Activated gamma-delta T cell treated with anti-CD3 and anti-CD28 coated beads, Interleukin-2, amount 50 U/mL, for 16 hours (primary cell): ENCODE measurements at places on chromosomes 7 and 10.

DNA sequence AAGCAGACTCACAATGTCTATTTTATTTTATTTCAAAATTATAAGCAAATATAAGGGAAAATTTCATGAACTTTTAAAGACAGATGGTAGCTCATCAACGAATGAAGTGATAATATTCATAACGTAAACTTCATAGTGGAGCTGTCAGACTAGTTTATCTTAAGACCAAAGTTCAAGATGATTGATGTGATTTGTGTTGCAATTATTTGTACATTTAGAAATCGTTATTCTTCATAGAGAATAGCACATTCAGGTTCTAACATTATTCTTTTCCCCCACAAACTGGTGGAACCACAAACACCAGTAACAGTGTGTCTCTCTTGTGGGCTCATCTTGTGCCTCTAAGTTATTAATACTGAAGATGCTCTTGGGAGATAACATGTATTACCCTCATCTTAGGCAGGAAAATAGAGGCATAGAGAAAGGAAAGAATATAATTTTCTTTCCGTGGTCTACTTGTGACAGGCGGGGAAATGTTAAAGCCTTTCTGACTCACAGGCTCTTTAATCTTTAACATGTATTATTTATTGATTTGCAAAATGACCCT lies 37.0 kb downstream of the CCSER2 start:
- DNase-seq: no peak

DNA sequence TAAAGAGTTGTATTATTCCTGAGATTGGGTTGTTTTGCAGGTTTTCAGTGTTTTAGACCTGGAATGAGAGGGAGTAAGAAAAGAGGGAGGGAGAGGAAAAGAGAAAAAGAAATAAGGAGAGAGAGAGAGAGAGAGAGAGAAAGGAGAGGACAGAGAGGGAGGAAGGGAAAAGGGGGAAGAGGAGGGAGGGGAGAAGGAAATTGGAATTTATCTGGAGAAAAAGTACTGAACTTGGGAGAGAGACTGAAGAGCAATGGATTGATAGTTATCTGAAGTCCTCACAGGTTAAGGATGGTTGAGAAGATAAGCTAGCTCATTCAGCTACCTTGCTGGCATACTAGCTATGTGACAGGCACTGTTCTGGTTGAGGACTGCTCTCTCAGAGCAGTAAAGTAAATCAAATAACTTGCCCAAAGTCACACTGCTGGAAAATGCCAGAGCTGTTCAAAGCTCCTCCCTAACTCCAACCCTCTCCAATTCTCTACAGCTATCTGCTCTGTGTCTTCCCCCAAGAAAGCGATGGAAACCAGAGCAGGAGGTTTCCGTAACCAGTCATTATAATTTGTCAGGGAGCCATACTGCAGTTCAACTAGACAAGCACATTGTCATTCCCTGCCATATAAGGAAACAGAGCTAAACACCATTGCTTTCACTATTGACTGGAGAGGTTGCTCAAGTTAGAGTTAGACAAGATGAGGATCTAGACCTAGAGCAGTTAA lies 10.7 kb downstream of the CALD1 start:
- no peak for DNase-seq

DNA sequence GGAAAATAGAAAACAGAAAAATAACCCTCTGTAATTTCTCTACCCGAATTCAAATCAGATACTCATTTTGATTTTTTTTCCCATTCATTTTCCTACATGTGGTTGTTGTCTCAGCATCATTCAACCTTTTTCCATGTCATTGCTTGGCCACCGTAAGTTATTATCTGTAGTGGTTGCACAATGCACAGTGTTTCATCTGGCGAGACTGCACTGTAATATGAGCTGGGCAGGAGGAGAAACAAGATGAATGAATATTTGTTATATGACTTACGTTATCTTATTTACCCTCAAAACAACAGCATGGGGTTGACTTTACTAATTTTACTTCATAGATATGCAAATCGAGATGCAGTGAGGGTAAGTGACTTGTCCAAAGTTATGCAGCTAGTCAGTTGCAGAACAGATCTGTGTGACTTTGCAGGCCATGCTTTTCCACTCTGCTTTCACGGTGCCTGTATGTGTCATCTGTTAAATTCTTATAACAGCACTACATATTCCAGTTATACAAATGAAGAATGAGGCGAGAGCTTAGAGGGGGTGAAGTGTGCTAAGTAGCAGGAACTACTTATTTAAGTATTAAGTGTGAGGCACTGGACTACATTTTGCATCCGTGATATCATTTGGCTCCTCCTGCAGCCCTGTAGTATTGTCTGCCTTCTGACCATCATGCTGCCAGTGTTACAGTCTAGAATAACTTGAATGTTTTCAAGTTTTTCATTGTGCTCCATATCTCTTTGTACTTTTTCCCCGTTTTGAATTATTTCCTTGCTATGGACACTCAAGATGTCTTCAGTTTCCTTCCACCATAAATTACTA lies 56.7 kb downstream of the ZMYND11 start:
- no peak for DNase-seq

GRCh38 chr7:6435486-6436384 lies 12.0 kb downstream of the DAGLB start:
- DNase-seq: peak; percentile 82

- DNase-seq: no peak
Observed at GRCh38 chr10:15182540-15183207, 14.2 kb upstream of the NMT2 start.

GRCh38 chr7:150942001-150942590 lies 36.0 kb downstream of the KCNH2 start:
- DNase-seq: no peak

GRCh38 chr10:95246582-95247051 lies 44.2 kb downstream of the PDLIM1 start:
- peak; percentile 60 for DNase-seq

DNA sequence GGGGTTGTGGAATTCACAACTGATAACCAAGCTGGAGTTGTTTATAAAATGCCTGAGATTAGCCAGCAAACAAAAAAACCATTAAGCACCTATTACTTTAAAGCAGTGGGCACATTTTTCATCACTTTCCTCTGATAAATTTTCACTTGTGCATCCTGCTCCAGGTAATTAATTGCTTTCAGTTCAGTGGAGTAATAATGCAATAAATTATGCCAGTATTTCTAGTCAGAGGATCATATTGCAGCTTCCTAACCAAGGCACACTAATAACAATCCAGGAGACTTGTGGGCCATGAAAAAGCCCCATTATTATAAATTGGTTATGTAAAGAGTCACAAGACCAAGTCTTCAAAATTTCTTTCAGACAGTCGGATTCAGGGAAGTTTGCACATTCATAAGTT lies 193.2 kb downstream of the LRMDA start:
- no peak for DNase-seq

GRCh38 chr7:158384746-158385145 lies 202.9 kb downstream of the PTPRN2 start:
- no peak for DNase-seq

DNA sequence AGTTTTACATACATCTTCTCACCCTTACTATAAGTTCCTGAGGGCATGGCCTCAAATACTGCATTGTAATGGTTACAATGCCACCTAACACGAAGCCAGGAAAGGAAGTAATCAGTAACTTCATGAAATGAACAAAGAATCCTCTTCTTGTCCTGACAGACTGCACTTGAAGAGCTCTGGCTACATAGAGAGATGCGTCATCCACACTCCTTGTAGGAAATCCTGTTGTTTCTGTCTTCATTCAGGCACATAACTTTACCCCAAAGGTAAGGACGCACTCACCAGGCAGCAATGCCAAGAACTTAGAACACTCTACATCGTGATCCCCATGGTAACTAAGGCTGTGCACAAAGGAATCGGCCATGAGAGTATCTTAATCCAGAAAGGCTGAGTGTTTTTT lies 80.3 kb upstream of the ARID5B start:
- no peak for DNase-seq

DNA sequence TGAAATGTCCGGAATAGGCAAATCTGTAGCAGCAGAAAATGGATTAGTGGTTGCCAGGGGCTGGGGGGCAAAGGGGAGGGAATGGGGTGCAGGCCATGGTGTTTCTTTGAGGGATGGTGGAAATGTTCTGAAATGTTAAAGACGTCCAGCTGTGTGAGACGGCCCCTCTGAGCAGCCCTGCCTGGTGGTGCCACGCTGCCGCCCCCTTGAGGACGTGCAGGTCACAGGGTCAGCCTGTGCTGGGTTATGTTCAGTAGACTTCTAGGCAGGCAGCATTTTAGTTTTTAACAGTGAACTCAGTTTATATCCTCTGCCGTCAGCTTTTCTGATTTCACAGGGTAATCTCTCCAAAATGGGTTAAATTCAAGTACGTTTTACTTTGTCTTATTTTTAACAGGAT lies 9.4 kb downstream of the NUB1 start:
- peak; percentile 17 for DNase-seq

GRCh38 chr7:158068853-158069252 lies 518.8 kb downstream of the PTPRN2 start:
- DNase-seq: no peak

- DNase-seq: no peak
Observed at GRCh38 chr10:33559105-33559504, 224.6 kb upstream of the NRP1 start.

DNA sequence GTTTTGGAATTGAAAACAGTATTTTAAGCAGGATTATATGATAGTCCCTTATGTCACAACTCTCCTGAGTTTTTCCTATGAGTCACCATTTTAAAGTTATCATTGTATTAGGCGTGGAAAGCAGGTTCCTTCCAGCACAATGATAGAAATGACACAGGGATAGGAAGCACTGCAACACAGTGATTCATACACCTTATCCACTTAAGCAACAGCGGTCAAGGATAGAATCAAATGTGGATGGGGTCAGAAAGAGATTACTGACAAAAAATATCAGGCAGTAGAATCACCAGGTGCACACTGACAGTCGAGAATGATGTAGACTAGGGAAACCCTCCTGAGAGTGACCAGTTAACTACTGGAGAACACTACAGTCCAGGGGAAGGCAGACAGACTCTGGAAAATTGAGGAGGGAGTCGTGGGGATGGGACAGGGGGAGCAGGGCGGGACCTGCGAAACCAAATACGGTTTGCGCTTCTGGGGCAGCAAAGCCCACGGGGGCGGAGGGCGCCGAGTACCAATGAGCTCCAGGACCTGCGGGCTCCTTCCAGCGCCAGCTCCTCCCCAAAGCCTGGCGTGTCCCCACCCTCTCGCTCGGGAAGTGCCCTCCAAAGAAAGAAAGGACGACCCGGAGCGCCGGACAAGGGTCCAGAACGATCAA lies 479 bp downstream of the PNPLA8 start:
- DNase-seq: no peak

DNA sequence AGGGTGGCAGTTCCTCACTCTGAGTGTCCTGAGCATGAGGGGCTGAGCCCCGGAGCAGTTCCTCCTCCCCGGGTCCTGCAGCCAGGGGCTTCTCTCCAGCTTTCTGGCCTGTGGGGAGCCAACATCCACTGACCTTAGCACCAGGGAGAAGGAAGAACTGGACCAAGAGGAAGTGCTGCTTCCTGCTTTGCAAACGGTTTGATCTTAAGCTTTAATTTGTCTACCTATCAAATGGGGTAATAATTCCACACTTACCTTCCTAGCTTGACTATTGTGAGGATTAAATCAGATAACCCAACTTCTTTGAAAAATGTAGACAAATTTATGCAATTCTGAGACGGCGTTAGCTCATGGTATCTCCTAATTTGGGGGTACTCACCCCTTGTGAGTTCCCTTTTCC lies 2.0 kb downstream of the NOBOX start:
- DNase-seq: no peak

GRCh38 chr10:124092250-124092859 lies 1.0 kb downstream of the CHST15 start:
- no peak for DNase-seq

DNA sequence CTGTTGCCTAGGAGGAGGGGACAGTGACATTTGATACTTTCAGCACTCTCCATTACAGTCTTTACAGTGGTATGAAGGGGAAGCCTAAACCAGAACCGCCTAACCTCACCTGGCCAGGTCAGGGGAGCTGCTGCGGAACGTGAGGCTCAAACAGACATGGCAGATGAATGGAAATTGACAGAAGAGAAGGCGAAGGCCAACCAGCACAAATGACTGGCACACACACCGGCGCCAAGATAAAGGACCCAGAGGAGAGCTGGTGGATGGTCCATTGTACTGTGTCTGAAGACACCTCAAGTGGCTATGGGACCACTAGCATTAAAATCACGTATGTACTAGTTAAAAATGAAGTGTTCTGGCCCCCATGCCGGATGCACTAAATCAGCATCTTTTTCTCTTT lies 53.0 kb downstream of the JCAD start:
- DNase-seq: no peak

GRCh38 chr7:6640246-6640721 lies 3.2 kb downstream of the ZNF316 start:
- DNase-seq: no peak

GRCh38 chr10:44660271-44660670 lies 250.9 kb upstream of the TMEM72 start:
- DNase-seq: no peak

- no peak for DNase-seq
Observed at GRCh38 chr10:34696423-34696822, 118.7 kb downstream of the PARD3 start.

GRCh38 chr7:29430279-29430949 lies 133.2 kb upstream of the PRR15 start:
- no peak for DNase-seq

DNA sequence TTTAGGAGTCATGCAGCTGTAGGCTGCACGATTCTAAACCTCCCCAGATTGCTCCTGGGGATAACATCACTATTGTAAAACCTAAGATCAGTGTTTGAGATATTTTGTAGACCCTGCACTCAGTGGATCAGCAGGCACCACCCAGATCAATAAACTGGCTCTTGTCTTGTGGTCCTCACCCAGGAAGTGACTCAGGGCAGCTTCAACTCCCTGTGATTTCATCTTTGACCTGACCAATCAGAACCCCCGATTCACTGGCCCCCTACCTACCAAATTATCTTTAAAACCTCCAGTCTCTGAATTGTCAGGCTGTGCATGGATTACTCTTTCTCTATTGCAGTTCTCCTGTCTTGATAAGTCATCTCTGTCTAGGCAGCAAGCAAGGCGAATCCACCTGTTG lies 25.7 kb downstream of the ARL5B start:
- no peak for DNase-seq

- DNase-seq: no peak
Observed at GRCh38 chr10:32409741-32410140, 36.2 kb upstream of the CCDC7 start.

DNA sequence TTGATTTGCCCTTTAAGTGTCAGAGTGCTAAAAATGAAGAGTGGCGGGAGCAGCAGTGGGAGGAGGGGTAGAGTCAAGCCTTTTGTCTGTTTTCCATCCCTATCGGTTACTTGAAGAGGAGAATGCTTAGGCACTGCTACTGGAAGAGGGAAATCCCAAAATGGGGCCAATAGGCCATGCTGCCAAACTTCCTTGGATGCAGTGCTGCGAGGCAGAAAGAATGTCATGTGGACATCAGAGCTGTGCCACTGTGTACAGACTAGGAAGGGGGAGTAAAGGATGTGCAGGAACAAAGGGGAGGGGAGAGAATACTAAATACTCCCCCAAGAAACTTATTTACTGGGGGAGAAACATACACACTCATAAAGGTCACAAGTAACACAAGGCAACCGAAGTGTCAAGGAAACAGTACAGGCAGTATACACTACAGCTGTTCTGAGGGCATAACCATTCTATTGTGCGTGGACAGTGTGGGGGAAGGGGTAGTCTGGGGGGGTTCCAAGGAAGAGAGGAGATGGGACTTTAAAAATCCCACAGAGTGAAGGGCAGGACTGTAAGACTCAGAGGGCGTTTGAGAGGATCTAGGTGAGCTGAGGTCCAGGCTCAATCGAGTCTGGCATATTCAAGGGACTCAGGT lies 228.7 kb upstream of the PLXNA4 start:
- DNase-seq: no peak

GRCh38 chr10:95742485-95742884 lies 13.5 kb upstream of the ENTPD1 start:
- no peak for DNase-seq

GRCh38 chr7:156117542-156118247 lies 305.4 kb upstream of the SHH start:
- no peak for DNase-seq
